ENCODE measurements at places on chromosomes 12 and 14.

DNA sequence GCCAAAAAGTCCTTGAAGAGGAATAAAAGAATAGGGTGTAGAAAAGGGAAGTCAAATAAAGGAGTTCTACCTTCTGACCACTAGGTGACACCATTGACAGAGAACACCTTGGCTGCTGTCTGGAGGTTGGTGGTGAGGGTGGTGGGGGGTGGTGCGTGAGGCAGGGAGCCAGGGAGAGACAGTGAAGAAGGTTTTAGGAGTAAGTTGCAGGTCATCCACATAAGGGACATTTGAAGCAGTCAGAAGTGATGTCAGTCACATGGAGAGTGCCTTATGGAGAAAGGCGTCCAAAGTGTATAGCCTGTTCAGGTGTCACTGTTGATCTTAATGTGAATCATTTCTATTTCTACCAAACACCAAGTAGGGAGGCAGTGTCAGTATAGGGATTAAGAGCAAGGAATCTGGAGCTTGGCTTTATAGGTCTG is 279.3 kb upstream of the DDHD1 start:
- no peak for DNase-seq

- no peak for DNase-seq
Observed at GRCh38 chr14:23326491-23327332, 5.5 kb downstream of the PABPN1 start.

GRCh38 chr12:77232045-77232444 is 166.7 kb upstream of the E2F7 start:
- DNase-seq = no peak

- no peak for DNase-seq
Observed at GRCh38 chr14:102540315-102541028, 30.9 kb upstream of the ANKRD9 start.

DNA sequence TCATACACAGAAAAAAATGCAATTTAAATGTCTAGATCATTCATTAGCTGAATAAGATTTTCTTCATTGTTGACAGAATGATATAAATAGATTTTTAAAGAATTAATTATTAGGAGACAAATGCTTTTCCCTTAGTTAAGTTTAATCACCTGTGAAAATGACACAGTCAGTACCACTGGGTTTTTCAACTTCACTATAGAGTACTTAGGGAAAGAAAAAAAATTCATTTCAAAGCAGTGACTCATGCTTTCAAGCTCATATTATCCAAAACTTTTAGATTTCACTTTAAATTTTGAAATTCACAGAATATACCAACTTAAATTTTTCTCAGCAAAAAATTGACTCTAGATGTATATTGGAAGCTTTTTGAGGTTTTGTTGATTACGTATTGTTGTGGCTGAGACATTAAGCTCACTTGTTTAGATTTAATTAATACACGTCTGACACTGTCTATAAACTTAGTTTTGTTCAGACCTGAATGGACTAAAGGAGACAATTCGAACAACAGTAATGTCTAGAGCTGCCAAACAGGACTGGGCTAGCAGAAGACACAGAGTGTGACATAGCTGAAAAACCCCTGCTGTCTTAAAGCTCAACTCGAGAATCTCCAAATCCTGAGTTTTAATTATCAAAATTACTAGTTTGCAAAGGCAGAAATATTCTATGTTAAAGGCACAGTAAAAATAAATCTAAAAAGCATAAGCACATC is 1.6 kb downstream of the MGAT4C start:
- no peak for DNase-seq

DNA sequence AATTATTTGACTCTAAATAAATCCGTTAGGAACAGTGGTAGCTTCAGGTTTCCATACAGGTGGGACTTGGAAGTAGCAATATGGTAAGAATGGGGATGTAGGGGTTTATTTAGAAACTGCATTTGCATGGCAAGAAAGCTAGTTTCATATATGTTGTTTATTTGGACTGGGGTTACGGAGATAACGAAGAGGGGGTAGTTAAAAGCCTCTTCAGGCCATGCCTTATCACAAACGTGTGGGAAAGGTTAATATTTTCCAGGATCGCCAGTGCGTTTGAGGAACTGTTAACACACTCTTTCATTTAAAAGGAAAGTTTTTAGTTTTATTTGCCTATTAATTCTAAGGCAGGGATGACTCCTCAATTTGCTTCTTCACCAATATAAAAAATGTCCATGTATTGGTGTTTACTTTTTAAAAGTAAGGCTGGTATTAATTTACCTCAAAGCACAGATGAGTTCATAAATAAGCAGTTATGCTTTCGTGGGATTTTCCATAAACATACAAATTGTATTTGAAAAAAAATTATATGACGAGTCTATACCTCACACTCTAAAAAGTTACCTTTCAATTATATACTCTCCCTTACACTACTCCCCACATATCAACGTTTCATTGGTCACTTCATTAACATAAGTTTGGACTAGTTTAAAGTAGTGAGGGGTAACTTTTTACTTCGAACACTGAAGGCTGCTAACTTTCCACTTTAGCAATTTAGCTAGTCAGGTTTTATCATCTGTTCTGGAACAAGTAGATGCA is 814 bp downstream of the RAB2B start:
- DNase-seq = no peak

DNA sequence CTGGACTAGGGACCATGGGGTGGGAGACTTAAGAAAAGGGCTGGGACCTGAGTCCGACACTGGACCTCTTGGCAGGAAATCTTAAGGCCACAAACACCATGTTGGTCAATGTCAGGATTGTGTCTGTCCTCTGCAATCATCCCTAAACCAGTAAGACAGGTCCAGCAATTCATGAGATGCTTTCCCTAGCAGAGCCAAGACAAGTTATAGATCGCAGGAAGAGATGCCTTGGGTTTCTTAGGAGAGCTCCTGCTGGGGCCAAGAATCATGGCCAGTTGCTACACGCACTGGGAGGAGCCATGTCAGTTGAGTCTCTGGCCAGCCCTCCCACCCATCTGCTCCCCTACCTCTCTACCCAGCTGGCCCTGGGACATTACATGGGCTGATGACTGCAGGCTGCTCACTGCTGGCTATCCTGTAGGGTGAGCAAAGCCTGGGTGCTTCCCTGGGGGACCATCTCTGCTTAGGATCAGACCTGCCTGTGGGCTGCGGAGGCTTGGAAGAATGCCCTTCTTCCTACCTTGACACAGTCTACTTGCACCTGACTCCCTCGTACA is 14.2 kb downstream of the PLEKHH1 start:
- DNase-seq = no peak

GRCh38 chr12:42868291-42868690 is 278.7 kb upstream of the PRICKLE1 start:
- DNase-seq = no peak

DNA sequence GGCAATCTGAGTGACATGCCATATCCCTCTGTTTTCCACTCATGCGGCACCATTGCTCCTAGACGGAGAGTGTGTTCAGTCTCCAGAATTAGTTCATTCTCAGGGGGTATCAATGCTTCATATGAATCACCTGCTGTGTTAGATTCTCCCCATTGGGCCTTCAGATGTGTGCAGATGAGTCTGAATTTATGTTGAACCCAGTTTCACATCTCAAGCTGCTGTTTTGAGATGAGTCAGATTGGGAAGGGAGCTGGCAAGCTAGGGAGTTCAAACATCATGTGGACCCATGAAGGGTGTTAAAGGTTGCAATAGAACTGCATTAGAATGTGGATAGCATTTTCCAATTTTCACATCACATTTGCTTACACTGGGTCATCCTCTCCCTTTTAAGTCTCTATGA is 46.9 kb upstream of the KCNA1 start:
- no peak for DNase-seq

DNA sequence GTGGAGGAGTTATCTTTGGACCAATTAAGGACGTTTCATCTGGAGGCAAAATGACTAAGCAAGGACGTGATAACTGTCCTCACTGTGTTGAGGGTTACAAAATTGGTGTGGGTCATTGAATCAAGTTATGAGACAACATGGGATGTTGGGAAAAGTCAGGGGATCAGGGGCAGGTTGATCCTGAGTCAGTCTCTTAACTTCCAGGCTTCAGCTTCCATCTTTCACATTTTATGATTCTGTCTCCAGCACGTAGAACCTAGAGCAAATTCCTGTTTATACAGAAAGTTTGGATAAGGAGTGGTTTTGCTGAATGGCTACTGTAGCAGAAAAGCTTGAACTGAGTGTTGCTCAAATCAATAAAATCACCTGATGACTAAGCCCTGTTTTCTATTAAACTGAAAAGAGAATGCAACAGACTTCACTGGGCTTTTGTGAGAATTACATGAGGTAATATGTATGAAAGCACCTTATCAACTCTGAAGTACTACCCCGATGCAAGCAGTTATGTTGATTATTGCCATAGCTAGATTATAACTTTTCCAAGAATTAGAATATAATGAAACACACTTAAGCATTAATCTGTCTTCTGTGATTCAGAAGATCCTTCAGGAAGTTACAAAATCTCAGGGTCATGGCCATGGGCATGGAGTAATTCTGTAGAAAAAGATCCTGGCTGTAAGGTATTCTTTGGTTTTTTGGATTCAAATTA is 184.8 kb downstream of the ETV6 start:
- DNase-seq = no peak

GRCh38 chr12:121953695-121954094 is 35.3 kb downstream of the CFAP251 start:
- DNase-seq = no peak

DNA sequence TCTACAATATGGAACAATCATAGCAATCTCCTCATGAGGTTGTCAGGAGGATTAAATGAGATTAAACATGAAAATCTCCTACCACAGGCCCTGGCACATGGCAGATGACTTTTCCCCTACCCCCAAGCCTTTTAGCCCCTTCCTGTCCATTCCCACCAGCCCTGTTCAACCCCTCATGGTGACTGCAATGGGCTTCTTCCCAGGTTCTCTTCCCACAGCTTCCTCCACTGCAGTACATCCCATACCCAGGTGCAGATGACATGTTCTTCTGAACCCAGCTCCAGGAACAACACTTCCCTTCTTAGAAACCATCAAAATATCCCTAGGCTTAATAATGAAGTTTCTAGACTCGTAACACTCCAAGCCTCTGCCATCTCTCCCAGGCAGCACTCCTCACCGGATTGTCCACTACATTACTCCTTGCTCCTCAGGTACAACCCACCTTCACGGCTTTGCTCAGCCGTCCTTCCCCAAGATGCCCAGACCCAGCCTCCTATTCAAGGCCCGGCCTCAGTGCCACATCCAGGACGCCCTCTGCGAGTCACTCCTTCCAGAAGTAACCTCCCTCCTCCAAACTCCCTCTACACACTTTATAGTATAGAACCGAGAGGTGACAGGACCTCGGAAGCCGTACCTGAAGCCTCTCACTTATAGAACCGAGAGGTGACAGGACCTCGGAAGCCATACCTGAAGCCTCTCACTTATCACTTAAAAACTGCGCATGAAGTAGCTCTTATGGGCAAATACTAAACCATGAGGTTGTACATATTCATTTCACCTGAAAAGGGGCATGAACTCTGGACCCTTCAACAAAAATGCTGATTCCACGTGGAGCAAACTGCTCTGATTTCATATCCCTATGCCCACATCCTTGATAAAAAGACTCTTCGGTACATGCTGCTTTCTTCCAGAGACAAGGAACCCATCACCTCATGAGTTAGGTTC is 1.5 kb downstream of the CRACR2A start:
- no peak for DNase-seq

GRCh38 chr14:25552826-25553225 is 502.9 kb upstream of the STXBP6 start:
- DNase-seq = no peak

Measured in renal cortex interstitium (tissue), 15 donors.